Hematopoietic multipotent progenitor cell treated with erythropoietin and hydrocortisone succinate and interleukin-3 and kit ligand, for 17 days (in vitro differentiated cells): ENCODE measurements at places on chromosomes 16 and 17.
A peak's percentile ranks its signal among the peaks of the same experiment; 100 is the strongest.

DNA sequence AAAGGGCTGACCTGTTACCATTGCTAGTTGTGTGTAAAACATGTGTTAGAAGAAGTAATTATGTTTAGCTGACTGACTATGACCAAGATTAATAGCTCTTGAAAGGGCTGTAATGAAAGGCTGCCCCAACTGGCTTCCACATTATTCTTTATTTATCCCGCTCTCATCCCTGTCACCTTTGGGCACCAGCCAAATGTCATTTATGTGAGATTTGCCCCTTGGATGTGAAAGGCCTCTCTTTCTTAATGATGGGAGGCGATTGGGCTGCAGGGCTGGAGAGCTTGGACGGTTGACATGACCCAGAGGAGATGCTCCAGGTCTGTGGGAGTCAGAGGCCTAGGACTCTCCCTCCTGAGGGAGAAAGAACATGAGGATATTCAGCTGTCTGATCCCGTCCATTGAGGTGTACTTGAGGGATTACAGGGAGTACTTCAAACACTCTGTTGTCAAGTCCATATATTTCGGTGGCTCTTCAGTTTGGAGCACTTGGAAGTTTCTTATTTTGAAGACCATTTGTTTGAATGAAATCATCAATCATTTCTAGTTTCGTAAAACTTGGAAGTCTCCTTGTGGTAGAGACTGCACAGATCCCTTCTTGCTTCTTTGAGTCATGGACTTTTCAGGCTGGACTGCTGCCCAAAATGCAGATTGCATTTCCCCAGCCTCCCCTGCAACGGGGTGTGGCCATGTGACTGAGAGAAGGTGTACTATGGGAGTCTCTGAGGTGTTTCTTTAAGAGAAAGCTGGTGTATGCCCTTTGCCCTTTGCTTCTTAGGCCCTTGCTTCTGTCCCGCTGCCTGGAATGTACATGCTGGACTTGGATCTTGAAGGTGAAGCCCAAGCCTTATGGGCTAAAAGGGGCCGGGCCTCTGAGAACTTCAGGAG lies 51.3 kb downstream of the FTO start:
- no peak for DNase-seq

DNA sequence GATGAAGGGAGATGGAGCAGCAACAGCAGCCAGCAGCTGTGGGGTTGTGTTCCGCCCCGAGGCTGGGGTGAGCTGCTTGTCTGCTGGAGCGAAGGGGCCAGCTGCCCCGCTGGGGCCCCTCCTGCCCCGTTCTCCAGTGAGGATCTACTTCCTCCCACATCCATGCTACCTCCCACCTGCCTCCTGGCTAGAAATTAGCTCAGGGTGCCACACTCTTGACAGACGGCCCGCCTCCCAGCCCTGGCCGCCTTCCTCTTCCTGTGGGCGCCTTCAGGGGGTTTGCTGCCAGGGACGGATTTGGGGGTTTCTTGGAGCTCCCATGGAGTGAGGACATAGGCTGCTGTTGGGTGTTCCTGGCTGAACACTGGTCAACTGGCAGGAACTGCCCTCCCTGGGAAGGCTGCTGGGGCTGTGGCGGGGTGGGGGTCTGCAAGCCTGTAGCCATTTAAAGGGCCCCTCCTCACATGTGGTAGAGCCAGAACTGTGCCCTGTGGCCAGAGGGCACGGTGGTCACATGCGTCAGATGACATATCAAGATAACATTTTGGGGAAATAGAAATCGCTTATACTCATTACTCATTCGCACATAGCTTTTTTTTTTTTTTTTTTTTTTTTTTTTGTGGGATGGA lies 13.1 kb downstream of the TBC1D24 start:
- DNase-seq, result no peak

- DNase-seq, result peak; percentile 84
Measured at GRCh38 chr17:76726776-76727718, at the start of gene METTL23. TSS of gene METTL23 (plus strand) at chr17:76726839. CDS start at chr17:76729711, 2,872 bp downstream.

DNA sequence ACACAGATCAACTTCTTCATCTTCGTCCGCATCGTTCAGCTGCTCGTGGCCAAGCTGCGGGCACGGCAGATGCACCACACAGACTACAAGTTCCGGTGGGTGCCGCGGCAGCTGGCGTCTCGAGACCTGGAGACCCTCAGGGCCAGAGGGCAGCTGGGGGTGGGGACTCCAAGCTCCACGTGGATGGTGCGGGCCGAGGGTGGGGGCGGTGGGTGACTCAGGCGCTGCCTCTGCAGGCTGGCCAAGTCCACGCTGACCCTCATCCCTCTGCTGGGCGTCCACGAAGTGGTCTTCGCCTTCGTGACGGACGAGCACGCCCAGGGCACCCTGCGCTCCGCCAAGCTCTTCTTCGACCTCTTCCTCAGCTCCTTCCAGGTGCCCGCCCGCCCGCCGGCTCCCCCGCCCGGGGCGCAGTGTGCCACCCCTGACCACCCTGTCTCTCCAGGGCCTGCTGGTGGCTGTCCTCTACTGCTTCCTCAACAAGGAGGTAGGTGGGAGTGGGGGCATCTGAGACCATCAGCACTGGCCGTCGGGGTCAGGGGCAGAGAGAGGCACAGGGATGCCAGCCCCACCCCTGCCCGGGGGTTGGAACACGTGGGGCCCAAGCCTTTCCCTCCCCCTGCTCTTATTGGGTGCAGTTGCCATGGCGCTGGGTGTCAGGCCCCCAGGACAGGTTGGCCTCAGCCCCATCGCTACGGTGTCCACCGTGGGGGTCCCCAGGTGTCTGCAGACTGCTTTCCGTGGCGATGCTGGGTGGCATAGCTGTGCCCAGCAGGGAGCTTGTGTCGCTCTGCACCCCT lies 8.8 kb downstream of the GCGR start:
- no peak for DNase-seq

GRCh38 chr17:1123921-1124715 lies 55.7 kb downstream of the ABR start:
- no peak for DNase-seq

GRCh38 chr16:28218109-28218508 lies 6.3 kb upstream of the XPO6 start:
- peak; percentile 19 for DNase-seq

- peak; percentile 37 for DNase-seq
Measured at GRCh38 chr17:43556292-43556691, 10.2 kb upstream of the ETV4 start.

DNA sequence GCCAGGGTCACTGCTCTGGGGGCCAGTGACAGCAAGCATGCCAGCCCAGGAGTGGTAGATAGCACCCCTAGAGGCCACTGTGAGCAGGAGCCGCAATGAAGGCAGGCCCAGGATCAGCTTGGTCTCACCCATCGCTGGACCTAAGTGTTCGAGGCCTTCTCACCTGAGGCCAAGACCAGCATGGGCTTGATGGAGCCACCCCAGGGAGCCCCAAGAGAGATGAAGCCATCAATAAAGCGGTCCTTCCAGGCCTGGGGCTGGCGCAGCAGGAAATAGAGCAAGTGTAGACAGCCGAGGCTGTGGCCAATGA lies 1.8 kb downstream of the LCAT start:
- DNase-seq, result peak; percentile 34

- no peak for DNase-seq
Measured at GRCh38 chr16:82888591-82889001, 261.8 kb downstream of the CDH13 start.

- peak; percentile 87 for DNase-seq
Measured at GRCh38 chr17:30906101-30906911, at the start of gene TEFM. TSS of gene TEFM (minus strand) at chr17:30906238. CDS start at chr17:30906198, 40 bp downstream.

DNA sequence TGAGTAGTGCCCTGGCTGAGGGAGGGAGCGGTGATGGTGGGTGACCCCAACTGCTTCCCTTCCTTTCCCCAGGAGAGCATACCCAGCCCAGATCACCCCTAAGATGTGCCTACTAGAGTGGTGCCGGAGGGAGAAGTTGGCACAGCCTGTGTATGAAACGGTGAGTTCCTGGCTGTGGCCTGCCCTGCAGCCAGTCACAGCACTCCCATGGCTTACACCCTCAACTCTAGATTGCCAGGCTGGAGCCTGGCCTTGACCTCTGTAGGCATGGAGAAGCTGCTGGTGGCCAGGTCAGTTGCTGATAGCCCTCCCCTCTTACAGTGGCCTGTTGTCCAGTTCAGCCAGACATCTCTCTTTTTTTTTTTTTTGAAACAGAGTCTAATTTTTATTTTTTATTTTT lies 8.6 kb upstream of the NFATC3 start:
- DNase-seq, result no peak

GRCh38 chr16:4389051-4389955 lies 17.7 kb downstream of the VASN start:
- no peak for DNase-seq

DNA sequence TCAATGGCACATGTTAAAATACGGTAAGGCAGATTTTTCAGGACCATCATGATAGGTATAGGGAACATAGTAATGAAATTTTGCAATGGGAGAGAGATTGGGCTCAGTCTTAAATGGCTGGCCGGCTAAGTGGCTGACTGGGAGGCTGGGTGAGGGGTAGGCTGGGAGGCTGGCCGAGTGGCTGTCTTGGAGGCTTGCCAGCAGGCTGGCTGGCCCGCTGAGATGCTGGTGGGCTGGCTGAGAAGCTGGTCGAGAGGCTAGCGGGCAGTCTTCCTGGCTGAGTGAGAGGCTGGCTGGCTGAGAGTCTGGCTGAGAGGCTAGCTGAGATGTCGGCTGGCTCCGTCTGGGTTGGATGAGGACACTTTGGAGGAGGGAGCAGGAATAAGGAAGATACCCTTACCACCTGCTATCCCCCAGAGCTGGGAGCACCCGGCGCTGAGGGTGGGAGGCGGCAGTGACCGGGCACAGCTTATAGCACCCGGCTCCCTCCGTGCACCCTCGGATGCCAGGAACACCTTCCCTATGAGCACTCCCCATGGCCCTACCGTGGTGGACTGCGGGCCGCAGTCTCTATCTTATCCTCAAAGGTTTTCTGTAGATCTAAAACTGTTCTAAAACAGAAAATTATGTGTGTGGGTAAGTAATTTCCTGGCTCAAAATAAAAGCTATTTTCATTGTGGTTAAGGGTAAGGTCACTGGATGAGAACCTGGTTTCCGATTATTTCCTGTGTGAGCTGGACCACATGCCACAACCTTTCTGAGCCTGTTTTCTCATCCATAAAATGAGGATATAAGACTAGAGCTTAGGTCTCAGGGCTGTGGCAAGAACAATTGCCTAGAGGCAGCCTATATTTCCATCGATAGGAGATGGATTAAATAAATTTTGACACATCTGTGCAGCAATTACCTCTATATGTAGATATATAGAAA lies 34.5 kb upstream of the TMC5 start:
- DNase-seq, result no peak

DNA sequence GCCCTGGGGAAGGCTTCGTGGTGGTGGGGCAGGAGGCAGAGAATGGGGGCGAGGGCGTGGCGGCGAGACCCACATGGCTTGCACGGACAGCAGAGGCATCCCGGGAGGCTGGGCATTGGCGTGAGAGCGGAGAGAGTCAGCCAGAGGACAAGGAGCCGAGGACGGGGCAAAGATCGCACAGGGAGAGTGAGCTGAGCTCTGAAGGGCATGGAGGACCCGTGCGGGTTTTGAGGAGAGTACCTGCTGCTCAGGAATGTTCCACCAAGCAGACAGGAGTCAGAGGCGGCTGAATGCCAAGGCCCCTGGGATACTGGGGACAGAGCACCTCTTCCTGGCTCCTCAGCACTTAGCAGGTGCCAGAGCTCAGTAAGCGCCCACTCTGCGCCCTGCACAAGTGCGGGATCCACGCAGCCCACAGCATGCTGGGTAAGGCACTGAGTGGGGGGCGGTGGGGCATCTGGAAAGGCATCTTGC lies 47.8 kb downstream of the ARHGAP27 start:
- DNase-seq, result no peak

GRCh38 chr17:77597418-77598240 lies 360.9 kb upstream of the TNRC6C start:
- no peak for DNase-seq

DNA sequence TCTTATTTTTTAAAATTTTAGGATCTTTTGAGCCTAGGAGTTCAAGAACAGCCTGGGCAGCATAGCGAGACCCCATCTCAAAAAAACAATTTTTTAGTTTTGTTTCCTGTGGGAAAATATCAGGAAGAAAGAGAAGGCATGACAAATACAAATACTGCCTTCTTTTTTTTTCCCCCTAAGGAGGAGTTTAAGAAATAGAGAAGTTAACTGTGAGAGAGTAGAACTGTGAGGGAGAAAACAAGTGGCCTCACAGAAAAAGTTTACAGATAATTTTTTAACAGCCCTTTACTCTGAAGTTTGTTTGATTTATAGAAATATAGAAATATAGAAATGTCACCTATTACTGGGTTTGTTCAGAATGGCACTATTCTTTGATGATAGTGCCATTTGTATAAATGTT lies 21.1 kb downstream of the TTYH2 start:
- DNase-seq, result no peak

GRCh38 chr16:29989111-29989858 lies 6.1 kb downstream of the HIRIP3 start:
- DNase-seq, result no peak

DNA sequence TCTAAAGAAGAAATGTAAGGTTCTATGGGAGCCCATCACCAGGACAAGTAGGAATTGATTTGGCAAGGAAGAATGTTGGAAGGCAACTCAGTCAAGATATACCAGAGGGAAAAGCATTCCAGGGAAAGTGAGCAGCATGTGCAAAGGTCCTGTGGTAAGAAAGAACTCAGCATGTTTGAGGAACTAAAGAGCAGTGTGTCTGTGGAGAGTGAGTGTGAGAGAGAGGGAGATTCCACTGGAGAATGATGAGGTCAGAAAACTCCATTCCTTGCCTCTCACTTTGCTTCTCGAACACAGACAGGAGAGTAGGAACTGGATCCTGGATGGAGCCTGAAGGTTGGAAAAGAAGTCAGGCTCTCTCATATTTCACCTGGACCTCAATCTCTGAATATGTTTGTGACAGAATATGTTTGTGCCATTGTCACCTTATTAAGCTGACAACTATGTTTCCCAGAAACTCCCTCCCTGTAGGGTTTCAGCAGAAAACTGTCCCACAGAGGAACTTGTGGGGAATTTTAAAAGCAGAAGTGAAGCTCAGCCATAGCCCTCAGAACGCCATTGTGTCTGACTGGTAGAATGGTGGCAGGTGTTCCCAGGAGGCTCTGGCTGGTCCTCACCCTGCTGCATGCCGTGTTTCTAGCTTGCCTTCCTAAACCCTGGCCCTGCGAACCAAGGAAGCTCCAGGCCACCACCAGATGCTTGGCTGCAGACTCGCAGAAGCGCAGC lies 382.4 kb upstream of the XYLT1 start:
- DNase-seq, result no peak

GRCh38 chr16:52256310-52257078 lies 290.4 kb downstream of the TOX3 start:
- DNase-seq, result no peak

DNA sequence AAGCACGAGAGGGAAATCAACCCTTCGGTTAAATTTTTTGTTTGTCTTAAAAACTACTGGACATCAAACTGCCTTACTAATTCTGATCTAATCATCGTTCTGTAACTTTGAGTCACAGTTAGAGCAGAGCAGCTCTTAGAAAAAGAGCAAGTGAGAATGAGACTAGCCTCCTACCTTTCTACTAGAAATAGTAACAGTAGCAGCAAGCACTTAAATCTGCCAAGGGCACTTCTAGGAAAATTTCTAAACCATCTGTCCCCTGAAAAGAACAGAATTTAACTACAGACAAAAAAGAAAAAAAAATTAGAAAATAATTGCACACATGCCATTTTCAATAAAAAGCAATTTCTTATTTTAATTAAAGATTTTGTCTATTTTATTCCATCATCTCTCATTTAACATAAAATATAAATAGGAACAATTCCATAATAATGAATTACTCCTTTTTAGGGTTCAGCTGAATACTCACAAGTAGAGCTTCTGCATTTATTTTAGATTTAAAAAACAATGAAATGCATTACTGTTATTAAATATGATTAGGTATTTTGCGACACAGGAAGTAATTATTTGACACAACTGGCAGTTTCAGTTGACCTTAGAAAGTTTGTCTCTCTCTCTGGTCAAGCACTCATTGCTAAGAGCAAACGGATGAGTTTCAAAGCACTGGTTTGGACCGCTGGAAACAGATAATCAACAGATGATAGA lies 250.8 kb upstream of the SOX9 start:
- no peak for DNase-seq

- DNase-seq, result no peak
Measured at GRCh38 chr17:82014432-82014831, 8.2 kb downstream of the CENPX start.
